ENCODE measurements at places on chromosomes 4 and X.

GRCh38 chrX:23194885-23195554, 139.6 kb upstream of the PTCHD1 start:
- no peak for DNase-seq

GRCh38 chrX:45794995-45795337, 594.3 kb upstream of the DIPK2B start:
- DNase-seq, result no peak

GRCh38 chr4:161148051-161148450, 1015.7 kb downstream of the FSTL5 start:
- DNase-seq, result no peak

DNA sequence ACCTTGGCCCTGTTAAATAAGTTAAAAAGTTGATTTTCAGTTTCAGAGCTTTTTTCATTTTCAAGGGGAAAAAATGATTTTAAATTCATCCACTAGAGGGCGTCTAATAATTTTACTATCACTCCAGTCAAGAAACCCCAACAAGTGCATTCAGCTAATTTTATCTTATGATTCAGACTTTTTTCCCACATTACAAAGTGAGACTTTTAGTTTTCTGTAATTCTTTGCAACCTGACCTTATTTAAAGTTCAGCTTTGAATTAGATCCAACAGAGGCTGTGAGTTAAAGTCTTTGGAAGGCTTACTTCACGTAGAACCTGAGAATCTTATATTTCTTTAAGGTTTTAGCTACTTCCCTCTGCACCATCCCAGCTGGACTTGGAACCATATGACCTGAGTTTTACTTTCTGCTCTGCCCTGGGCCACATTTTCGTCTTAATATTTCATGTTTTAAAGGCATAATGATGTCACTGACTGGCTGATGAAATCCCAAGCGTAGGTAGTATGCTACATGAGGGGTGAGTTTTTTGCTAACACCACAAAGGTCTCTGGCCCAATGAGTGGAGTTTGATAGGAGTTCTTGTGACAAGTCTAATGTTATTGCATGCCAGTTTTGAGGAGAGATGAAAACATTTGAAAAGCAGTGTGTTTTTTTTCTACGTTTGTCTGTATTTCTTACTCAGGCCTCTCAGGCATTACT, 7.2 kb downstream of the GNRHR start:
- no peak for DNase-seq

DNA sequence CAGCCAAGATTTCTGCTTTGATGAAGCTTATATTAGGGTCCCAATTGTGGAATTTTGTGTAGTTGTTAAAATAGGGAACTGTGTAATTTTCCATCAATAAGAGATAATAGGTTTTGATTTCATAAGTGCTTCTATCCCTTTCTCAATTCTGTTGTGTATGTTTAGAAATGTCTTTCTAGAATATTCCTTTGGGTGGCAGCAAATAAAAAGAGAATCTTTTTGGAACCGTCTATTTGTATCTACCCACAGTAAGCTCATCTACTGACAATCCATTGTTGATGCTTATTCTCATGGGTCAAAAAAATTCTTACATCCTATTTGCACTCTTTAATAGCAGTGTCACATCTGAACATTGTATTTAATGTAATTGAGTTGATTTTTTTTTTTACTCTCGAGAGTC, 61.7 kb downstream of the TMA16 start:
- no peak for DNase-seq

- no peak for DNase-seq
Measured at GRCh38 chr4:26490111-26490959, at the start of gene CCKAR. Gene CCKAR (minus strand): TSS chr4:26490484. CDS start chr4:26490267, 217 bp downstream.

Data from stimulated activated CD4-positive, alpha-beta T cell treated with anti-CD3 and anti-CD28 coated beads, Interleukin-4, amount 100 ng/mL, for 4 hours (primary cell).